DND-41 (cell line): ENCODE measurements at places on chromosomes 12 and 14.

GRCh38 chr14:103684871-103685270 lies 30.4 kb downstream of the XRCC3 start:
- DNase-seq, result no peak

GRCh38 chr12:57370072-57370471 lies 60.8 kb downstream of the R3HDM2 start:
- DNase-seq, result no peak

DNA sequence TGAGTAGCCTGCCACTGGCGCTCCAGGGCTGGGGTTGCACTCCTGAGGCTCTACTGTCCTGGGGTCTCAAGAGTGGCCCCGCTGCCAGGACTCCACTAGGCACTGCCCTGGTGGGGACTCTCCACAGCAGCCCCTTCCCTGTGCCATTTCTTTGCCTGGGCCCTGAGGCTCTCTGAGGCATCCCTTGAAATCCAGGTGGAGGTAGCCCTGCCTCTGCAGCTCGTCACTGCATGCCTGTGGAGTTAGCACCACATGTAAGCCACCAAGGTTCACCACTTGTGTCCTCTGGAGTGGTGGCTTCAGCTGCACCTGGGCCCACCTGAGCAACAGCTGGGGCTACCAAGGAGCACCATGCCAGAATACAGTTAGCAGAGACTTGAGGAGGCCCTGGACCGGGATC lies 39.9 kb upstream of the BATF start:
- no peak for DNase-seq

- peak; percentile 54 for DNase-seq
Measured at GRCh38 chr14:100407376-100408102, 84.4 kb downstream of the SLC25A47 start.

- no peak for DNase-seq
Measured at GRCh38 chr12:72869024-72869423, 596.9 kb downstream of the TRHDE start.

DNA sequence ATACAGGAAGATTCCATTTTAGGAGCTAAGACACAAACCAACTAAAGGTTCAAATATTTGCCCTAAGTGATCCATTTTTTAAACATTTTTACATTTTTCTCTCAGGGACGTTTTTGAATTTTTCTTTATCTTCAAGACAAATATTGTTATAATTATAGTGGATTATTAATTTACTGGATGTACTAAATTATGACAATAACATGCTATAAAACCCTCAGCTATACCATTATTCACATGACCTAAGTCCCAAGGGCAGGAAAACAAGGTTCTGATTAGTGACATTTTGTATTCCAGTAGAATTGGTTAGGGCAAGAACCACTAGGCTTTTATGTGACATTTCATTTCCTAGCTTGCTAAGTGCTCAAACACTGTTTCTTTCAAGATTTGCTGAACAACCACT lies 16.5 kb upstream of the FBLN5 start:
- no peak for DNase-seq

DNA sequence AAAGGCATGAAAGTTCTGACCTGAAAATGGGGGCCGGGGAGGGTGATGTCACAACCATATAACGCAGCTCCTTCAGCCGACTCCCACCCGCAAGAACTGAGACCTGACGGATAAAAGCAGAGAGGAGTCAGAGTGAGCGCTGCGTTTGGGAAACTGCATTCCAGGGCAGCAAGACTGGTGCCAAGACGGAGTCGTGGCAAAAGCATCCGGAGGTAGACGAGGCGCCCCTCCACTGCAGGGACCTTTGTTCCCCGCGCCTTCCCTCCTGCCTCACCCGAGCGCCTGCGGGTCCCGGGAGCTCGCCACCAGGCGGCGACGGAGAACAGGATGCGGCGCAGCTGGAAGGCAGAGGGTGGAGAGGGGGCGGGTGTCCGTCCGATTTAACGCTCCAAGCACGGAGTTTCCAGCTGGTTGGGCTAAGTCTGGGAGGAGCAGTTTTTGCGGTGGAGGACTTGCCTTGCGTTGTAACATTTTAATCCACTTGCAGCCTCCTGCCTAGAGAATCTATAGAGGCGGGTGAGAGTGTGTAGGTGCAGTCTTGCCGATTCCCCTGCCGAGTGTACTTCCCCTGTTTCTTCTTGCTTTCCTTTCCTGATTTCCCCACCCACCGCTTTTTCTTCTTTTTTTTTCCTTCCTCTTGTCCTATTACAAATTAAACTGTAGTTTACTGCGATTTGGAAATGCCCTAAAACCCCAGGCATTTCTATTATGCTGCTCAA lies 1.2 kb upstream of the CPNE8 start:
- no peak for DNase-seq

GRCh38 chr12:22377731-22378496 lies 43.4 kb upstream of the ST8SIA1 start:
- DNase-seq, result no peak
